Adrenal gland (tissue), 19 donors: ENCODE measurements at places on chromosomes 16 and 17.

- H3K4me1 ChIP-seq: no peaks in the 10 kb centered on the region
- no peaks in the 10 kb centered on the region for H3K36me3 ChIP-seq
- no peak overlapping the region for H3K27ac ChIP-seq
- H3K27me3 ChIP-seq: peaks cover 6% of the 10 kb centered on the region
- no peak for DNase-seq
These were observed 6.1 kb downstream of the KIF19 start for GRCh38 chr17:74332017-74332650.

- DNase-seq: no peak
- no peak overlapping the region for H3K4me3 ChIP-seq
- no peaks in the 10 kb centered on the region for H3K27me3 ChIP-seq
- H3K36me3 ChIP-seq: peaks cover 26% of the 10 kb centered on the region
- H3K27ac ChIP-seq: no peak overlapping the region
- peaks cover 69% of the 10 kb centered on the region for H3K4me1 ChIP-seq
These were observed 4.9 kb downstream of the TXNDC11 start for GRCh38 chr16:11737713-11738112.

DNA sequence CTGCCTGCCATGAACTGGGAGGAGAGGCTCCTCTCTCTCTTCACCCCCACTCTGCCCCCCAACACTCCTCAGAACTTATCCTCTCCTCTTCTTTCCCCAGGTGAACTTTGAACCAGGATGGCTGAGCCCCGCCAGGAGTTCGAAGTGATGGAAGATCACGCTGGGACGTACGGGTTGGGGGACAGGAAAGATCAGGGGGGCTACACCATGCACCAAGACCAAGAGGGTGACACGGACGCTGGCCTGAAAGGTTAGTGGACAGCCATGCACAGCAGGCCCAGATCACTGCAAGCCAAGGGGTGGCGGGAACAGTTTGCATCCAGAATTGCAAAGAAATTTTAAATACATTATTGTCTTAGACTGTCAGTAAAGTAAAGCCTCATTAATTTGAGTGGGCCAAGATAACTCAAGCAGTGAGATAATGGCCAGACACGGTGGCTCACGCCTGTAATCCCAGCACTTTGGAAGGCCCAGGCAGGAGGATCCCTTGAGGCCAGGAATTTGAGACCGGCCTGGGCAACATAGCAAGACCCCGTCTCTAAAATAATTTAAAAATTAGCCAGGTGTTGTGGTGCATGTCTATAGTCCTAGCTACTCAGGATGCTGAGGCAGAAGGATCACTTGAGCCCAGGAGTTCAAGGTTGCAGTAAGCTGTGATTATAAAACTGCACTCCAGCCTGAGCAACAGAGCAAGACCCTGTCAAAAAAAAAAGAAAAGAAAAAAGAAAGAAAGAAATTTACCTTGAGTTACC is 36.7 kb upstream of the STH start:
- H3K27ac ChIP-seq: no peak overlapping the region
- no peaks in the 10 kb centered on the region for H3K27me3 ChIP-seq
- no peaks in the 10 kb centered on the region for H3K36me3 ChIP-seq

DNA sequence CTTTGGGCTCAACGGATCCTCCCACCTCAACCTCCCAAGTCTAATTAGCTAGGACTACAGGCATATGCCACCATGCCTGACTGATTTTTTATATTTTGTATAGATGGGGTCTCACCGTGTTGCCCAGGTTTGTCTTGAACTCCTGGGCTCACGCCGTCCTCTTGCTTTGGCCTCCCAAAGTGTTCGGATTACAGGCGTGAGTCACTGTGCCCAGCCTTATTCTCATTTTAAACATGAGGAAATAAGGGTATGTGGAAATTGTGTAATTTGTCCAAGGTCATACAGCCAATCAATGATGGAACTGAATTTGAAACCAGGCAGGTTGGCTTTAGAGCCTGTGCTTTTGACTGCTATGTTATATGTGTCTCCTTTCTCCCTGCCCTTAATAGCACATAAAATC is 27.4 kb upstream of the AQP8 start:
- no peaks in the 10 kb centered on the region for H3K36me3 ChIP-seq
- no peak overlapping the region for H3K4me3 ChIP-seq
- H3K27ac ChIP-seq: no peak overlapping the region

- H3K36me3 ChIP-seq: no peaks in the 10 kb centered on the region
- H3K27ac ChIP-seq: peak overlapping the region; percentile 88
- no peak overlapping the region for H3K4me3 ChIP-seq
- H3K4me1 ChIP-seq: peaks cover 41% of the 10 kb centered on the region
- peak; percentile 81 for DNase-seq
These were observed 2.3 kb upstream of the BORCS6 start for GRCh38 chr17:8192070-8192815.
